ENCODE measurements at places on chromosomes 3 and 15.

DNA sequence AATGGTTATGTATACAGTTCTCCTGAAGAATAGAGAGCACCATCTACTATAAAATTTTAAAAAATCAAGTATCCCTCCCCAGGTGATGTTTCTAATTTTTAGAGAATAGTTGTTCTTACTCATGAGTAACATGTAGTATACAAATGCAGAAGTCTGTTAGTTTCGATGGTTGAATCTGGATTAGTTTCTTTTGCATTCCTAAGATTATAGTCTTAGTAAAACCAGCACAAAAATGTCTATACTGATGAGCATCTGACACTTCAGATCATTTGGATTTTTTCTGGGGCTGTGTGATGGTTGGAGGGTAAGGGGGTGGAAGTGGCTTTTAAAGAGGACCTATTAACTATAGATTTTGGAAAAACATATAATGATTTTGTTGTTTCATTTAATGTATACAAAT is 167.3 kb upstream of the SGO1 start:
- no peak for DNase-seq

GRCh38 chr3:105746231-105746996 is 122.4 kb downstream of the CBLB start:
- no peak for DNase-seq

DNA sequence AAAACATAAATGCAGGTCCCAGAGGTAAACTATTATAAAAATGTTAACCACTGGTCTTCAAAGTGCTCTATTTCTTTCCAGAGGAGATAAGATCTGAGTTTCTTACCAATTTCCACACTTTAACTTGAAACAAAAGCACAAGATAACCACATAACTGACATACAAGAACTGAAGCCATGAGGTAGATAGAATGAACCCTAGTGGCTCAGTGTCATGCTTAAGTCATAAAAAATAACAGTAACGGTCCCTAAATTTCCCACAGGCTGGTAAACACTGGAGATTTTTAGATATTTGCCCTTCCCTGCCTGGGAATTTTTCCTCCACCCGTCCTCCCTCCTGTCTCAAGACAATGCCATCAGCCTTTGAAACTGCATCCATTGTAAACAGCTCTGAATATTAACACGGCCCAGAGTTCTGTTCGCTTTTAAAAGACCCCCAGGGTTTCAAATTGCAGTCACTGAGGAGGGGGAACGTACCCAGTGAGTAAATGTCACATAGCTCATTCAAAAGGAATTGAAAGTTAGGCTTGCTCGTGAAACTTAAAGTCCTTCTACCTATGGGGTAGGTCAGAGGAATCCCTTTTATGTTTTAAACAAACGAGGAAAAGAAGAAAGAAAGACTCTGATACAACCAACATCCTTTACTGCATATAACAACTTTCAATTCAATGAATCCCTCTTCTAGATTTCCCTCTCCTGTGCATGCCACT is 5.7 kb downstream of the LRIG1 start:
- no peak for DNase-seq

- DNase-seq: no peak
Observed at GRCh38 chr3:160226026-160226907, 1.0 kb downstream of the C3orf80 start.

GRCh38 chr3:160564258-160564911 is 986 bp downstream of the KPNA4 start:
- no peak for DNase-seq

Data from activated gamma-delta T cell treated with anti-CD3 and anti-CD28 coated beads, Interleukin-2, amount 50 U/mL, for 16 hours (primary cell).